Naive thymus-derived CD8-positive, alpha-beta T cell (primary cell): ENCODE measurements at places on chromosomes 4 and X.

DNA sequence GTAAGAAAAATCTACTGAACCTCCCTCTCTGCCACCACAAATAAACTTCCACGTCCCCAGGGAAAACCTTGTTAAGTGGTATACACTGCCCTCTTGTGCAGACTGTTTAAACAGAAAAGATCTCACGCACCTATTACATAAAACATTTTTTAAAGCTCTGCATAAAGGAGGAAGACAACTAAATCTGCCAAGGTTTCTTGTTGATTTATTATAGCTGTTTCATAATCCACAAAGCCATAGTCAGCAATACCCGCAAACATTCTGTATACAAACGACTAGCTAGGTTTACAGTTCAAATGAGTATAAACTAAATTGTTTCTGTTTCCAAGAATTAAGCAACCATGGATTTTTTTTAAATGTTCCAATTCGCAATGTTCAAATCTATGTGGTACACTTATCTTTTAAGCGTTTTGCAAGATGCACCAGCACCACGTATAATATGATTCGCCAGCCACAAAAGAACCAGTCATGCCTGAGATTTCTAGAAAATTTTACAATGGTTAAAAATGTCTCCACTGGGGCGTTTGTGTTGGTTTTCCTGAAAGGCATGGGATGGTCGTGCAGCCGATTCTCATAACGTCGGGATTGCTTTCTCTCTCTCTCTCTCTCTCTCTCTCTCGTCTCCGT, 164.6 kb downstream of the PRKX start:
- H3K4me3 ChIP-seq: no peak overlapping the region
- no peaks in the 10 kb centered on the region for H3K4me1 ChIP-seq
- DNase-seq: no peak
- H3K36me3 ChIP-seq: no peaks in the 10 kb centered on the region
- peaks cover 4% of the 10 kb centered on the region for H3K27me3 ChIP-seq
- no peak overlapping the region for H3K27ac ChIP-seq

- H3K27ac ChIP-seq: no peak overlapping the region
- H3K27me3 ChIP-seq: no peaks in the 10 kb centered on the region
- no peaks in the 10 kb centered on the region for H3K4me1 ChIP-seq
- no peaks in the 10 kb centered on the region for H3K36me3 ChIP-seq
These were observed 597.2 kb upstream of the GNPDA2 start for GRCh38 chr4:45323453-45324058.

DNA sequence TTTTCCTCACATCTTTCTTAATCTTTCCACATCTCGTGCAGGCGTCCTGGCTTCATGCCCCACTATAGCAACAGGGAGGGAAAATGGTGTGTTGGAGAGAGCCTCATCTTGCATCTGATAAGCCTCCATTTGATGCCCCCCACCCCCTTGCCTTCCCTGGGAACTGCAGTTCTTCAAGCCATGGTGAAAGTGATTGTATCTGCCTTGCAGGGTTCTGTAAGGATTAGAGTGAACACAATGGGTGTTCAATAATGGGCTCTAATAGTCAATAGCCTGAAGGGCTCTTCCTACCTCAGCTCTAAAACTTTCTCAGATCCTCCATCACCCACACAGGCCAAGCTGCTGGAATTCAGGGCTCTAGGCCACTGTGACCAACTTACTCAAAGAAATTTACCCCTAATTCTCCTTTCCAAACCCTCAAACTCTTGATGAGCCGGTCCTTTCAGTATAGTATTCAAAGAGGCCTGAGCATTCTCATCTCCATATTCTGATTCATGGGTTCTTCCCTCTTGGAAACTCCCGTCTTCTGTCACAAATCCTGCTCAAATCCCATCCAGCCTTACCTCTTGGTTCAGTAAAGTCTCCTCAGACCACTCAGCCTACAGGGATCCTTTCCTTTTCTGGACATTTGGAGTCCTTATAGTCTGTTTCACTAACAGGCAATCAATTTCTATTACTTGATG, 128.3 kb upstream of the TRIM2 start:
- peak overlapping the region; percentile 7 for H3K27ac ChIP-seq
- no peaks in the 10 kb centered on the region for H3K27me3 ChIP-seq
- H3K36me3 ChIP-seq: no peaks in the 10 kb centered on the region
- no peak overlapping the region for H3K4me3 ChIP-seq
- DNase-seq: no peak
- peaks cover 18% of the 10 kb centered on the region for H3K4me1 ChIP-seq

DNA sequence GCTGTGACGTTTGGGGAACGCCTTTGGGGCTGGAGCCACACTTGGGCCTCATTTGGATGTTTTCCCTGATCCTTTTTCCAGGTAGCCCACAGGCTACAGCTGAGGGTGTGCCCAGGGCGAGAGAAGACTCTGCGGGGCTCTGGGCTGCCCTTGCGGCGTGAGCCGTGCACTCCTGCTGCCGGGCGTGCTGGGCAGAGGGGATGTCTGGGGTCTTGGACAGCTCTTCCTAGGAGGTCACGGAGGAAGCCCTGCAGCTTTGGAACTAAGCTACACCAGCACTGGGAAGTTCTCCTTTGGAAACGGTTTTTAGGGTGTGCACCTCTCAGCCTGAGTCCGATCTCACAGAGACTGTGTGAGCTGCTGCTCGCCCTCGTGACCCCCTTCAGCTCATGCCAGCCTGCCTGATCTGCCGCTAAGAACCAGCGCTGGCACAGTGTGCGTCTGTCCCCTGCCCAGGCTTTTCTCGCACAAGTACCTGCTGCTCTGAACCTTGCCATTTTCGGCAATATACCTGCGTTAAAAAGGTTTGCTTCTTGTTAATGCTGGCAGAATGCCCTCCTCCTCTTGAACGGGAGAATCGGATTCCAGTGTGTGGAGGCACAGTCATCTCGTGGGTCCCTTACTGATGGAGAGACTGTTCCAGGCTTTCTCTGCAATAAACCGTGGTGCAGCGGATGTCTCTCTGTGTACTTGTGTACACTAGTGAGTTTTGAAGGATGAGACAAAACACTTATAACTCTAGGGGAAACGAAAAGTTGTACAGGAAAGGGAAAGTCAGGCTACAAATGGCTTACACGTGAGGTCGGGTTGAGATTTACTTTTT, 14.3 kb downstream of the MSANTD1 start:
- DNase-seq: no peak
- no peaks in the 10 kb centered on the region for H3K27me3 ChIP-seq
- no peaks in the 10 kb centered on the region for H3K36me3 ChIP-seq
- H3K4me3 ChIP-seq: no peak overlapping the region

GRCh38 chr4:171993247-171993646, 180.0 kb downstream of the GALNTL6 start:
- H3K4me1 ChIP-seq: no peaks in the 10 kb centered on the region
- no peaks in the 10 kb centered on the region for H3K36me3 ChIP-seq
- no peak for DNase-seq
- H3K27me3 ChIP-seq: no peaks in the 10 kb centered on the region

GRCh38 chrX:110276778-110277177, 41.1 kb downstream of the AMMECR1 start:
- peaks cover 7% of the 10 kb centered on the region for H3K4me1 ChIP-seq
- H3K27ac ChIP-seq: no peak overlapping the region
- no peaks in the 10 kb centered on the region for H3K27me3 ChIP-seq
- H3K36me3 ChIP-seq: no peaks in the 10 kb centered on the region
- DNase-seq: no peak
- no peak overlapping the region for H3K4me3 ChIP-seq

DNA sequence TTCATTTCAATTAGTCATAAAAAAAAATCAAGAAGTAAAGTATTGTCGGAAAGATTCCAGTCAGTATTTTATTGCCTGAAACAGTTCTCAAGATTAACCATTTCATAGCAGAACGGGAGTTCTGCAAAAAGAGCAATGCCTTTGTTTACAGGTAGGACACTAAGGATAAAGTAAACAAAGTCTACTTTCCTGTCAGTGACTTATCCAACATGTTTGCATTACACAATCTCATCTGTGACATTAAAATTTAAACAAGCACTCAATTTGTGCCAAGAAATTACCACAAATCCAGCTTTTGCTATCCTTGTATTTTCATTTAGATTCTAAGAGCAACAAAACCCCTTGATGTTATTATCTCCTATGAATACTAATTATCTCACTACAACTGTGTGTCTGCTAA, 306.5 kb upstream of the LDB2 start:
- H3K27ac ChIP-seq: no peak overlapping the region
- DNase-seq: no peak
- H3K27me3 ChIP-seq: peaks cover 13% of the 10 kb centered on the region
- H3K36me3 ChIP-seq: peaks cover 5% of the 10 kb centered on the region
- no peak overlapping the region for H3K4me3 ChIP-seq
- no peaks in the 10 kb centered on the region for H3K4me1 ChIP-seq

GRCh38 chr4:124904723-124905388, 192.3 kb upstream of the ANKRD50 start:
- H3K27ac ChIP-seq: no peak overlapping the region
- H3K4me3 ChIP-seq: no peak overlapping the region
- no peaks in the 10 kb centered on the region for H3K27me3 ChIP-seq
- H3K4me1 ChIP-seq: no peaks in the 10 kb centered on the region
- H3K36me3 ChIP-seq: no peaks in the 10 kb centered on the region
- DNase-seq: no peak

DNA sequence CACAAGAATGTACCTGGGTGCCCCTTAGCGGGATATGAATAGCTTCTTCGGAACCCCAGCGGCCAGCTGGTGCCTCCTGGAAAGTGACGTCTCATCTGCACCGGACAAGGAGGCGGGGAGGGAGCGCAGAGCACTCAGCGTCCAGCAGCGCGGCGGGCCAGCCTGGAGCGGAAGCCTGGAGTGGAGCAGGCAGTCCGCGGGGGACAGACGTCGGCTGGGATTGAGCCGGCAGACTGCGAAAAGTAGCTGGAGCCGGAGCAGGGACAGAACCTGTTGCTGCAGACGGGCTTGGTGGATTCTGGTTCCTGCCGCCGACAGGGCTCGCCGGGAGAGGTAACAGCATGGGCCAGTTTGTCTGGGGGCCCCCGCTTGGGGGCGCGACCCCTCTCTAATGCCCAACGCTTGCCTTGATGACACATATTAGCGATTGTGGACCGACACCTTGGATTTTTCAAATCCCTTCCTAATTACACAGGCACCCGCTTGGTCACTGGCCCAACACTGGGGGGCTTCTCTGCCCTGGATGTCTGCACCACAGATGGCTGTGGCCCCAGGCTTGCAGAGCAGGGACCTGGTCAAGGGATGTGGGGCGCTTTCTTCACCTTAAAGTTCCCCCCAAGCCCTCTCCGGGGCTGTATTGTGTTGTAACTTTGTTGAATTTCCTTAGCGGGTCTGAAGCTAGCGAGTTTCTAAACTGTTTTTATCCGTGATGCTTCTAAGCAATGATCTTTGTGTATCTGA, at the start of gene NPFFR2:
NPFFR2 (plus strand) TSS at position 133 of the 741 bp plus-strand sequence. CDS start 96,592 bp downstream, outside the sequence.
- H3K4me1 ChIP-seq: no peaks in the 10 kb centered on the region
- no peak within 1 kb of the TSS for H3K4me3 ChIP-seq
- H3K27me3 ChIP-seq: peaks cover 14% of the 10 kb centered on the region
- no peaks in the 10 kb centered on the region for H3K36me3 ChIP-seq
- no peak for DNase-seq
